Activated T-helper 1 cell treated with anti-CD3 and anti-CD28 coated beads, Interleukin-2, amount 50 U/mL, for 16 hours (primary cell): ENCODE measurements at places on chromosomes 12 and 14.
A peak's percentile ranks its signal among the peaks of the same experiment; 100 is the strongest.

DNA sequence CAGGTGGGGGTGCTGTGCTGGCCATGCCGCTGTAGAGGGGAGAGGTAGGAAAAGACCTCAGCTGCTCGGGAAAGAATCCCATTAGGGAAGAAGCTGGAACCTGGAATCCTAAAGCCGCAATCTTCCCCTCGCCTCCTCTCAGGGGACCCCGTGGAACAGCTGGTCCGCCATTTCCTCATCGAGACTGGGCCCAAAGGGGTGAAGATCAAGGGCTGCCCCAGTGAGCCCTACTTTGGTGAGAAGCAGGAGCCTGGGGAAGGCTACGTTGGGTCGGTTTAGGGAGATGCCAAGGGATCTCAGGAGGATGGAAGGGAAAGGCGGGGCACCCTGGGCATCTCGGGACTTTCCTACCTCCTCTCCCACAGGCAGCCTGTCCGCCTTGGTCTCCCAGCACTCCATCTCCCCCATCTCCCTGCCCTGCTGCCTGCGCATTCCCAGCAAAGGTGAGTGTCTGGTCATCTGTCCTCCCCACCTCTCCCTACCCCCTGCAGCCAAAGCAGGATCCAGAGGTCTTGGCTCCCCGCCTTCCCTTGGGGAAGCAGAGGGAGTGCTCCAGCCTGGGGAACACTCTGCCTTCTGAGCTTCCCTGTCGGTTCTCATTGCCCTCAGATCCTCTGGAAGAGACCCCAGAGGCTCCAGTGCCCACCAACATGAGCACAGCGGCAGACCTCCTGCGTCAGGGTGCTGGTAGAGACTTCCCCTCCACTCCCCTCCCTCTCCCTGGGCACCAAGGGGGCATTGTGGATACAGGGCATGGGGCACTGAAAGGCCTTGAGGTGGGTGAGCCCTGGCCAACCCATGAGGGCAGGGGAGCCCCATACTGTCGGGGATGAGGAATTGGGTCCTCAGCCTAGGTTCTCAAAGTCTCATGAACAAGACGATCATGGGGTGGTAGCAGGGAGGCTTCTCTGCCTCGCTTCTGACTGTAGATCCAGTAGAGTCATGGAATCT lies 12.4 kb downstream of the TNS2 start:
- no peak for DNase-seq

- no peak for DNase-seq
Measured at GRCh38 chr12:92439420-92439805, 263.4 kb upstream of the PLEKHG7 start.

- DNase-seq: no peak
Measured at GRCh38 chr12:75477137-75477536, 3.4 kb upstream of the GLIPR1 start.

DNA sequence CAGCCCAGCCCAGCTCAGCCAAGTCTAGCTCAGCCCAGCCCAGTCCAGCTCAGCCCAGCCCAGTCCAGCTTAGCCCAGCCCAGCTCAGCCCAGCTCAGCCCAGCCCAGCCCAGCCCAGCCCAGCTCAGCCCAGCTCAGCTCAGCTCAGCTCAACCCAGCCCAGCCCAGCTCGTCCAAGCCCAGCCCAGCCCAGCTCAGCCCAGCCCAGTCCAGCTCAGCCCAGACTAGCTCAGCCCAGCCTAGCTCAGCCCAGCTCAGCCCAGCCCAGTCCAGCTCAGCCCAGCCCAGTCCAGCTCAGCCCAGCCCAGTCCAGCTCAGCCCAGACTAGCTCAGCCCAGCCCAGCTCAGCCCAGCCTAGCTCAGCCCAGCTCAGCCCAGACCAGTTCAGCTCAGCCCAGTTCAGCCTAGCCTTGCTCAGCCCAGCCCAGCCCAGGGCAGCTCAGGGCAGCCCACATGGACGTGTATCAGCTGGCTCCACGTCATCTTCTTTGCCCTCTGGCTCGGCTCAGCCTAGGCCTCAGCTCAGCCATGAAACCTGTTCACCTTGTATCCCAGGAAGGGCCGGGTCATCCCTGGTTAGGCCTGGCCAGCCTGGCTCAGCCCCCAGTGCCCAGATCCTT lies 185.6 kb downstream of the TMEM121 start:
- DNase-seq: no peak

GRCh38 chr12:64810831-64811230 lies 13.6 kb upstream of the TBC1D30 start:
- no peak for DNase-seq

DNA sequence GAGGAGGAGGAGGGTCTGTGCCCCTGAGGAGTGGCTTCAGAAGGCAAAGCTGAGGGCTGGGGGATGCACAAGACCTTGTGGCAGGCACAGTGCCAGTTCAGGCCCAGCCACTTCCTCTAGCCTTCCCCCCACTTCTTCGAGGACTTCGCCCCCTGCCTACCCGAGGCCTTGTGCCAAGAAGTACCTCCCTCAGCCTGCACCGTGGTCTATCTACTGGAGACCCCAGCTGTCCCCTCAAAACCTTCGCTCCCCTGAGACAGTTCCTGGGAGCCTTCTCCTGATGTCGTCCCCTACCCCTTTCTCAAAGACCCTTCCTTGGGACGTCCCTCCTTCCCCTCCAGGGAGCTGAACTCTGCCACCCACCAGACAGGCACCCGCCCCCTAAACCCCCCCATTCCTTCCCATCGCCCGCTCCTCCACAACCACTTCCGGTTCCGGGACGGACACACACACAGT lies 604 bp downstream of the ZNF384 start:
- DNase-seq: no peak

DNA sequence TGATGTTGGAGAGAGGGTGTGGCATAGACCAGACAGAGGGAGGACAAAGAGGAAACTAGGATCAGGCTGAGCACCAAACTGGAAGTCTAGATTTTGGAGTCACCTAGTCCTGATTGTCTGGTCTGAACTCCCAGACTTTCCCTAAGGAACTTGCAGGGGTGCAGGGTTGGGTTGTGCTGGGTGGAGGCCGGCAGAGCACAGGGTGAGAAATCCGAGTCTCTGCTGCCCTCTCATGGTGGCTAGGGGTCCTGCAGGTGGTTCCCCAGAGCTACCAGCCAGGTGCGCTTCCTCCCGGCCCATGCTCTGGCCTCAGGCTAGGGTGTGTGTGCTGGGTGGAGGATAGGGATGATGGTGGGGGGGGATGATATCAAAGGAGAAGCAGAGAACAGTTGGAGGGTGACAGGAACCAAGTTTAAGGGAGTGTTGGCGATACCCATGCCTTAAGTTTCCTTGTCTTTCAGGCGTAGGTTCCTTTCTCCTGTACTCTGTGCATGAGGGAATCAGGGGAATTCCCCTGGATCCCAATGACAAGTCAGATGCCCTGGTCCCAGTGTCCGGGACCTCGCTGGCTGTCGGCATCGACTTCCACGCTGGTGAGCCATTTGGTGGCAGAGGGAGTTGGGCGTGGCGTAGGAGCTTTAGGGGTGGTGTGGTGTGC lies 33.5 kb upstream of the NXPH4 start:
- DNase-seq: peak; percentile 69

- no peak for DNase-seq
Measured at GRCh38 chr12:3996322-3996721, 123.1 kb upstream of the PARP11 start.

DNA sequence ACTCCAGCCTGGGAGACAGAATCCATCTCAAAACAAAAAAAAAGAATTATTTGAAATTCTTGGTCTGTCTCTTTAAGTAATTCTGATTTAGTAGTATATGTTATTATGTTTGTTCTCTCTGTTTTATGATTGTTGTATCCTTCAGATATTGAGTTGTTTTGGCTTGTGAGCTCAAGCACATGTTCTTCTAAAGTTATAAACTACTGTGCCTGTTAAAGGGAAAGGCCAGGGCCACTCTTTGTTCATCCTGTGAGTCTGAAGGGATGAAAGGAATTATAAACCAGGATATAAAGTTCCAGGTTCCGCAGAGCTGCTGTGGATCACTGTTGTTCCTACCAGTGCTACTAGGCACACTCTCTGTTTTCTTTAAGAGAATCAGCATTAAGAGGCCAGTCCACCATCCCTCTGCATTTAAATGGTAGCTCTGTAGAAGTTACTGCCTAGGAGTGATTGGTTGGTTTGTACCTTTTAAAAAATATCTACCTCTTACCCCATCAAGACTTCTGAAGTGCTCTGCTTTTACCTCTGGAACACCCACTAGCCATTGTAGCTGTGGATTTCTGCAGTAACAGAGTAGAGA lies 14.1 kb downstream of the TMTC3 start:
- no peak for DNase-seq

GRCh38 chr12:4720637-4720995 lies 416 bp downstream of the GALNT8 start:
- DNase-seq: no peak

GRCh38 chr14:100788517-100788916 lies 37.4 kb upstream of the MEG3 start:
- DNase-seq: no peak

GRCh38 chr14:100333827-100334226 lies 10.7 kb downstream of the SLC25A47 start:
- DNase-seq: no peak

DNA sequence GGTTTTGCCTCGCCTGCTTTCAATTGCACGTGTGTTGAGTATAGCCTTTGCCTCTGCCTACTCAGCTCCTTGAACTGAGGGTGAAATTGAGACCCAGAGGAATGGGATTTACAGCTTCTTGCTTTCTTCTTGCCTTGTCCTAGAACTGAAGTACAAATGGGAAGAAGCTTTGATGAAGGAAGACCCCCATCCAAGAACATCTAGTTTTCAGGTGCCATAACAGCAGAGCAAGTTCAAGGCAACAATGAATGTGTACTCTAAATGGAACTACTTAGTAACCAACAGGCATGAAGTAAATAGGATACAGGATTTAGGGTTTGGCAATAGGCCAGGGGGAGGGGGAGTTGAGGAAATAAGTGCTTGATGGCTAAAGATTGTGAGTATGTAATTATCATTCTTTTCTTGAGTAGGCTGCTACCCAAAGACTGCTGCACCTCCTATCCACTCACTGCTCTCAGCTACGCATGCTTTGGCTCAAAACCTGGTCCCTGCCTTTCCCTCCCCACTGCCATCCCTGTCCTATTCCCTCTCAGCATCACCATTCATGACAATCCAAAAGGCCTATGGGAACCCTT lies 2.1 kb downstream of the GPX2 start:
- DNase-seq: no peak

DNA sequence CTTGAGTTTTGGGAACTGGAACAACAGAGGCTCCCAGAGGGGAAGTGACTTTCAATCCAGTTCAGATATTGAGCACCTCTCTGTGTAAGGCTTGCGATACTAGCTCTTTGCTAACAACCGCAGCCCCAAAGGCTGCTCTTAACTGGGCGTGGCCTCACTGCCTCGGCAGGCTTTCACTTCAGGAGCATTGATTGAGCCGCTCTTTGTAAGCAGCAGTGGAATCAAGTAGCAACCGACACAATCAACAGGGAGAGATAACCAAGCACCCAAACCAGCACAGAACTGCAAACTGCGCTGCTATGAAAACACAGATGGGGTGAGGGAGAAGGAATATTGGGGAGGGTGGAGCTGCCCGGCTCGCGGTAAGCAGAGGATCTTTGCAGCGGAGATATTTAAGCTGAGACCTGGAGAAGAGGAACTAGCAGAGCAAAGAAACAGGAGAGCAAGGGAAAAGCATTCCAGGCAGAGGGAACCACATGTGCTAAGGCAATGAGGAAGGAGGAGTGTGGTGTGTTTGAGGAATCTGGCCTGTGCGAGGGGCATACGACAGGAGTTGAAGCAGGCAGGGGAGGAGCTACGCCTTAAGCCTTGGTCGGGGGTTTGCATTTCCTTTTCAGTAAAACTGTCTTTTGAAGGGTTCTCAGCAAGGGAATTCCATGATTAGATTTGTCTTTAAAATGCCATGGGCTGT lies 17.3 kb upstream of the YY1 start:
- peak; percentile 45 for DNase-seq

DNA sequence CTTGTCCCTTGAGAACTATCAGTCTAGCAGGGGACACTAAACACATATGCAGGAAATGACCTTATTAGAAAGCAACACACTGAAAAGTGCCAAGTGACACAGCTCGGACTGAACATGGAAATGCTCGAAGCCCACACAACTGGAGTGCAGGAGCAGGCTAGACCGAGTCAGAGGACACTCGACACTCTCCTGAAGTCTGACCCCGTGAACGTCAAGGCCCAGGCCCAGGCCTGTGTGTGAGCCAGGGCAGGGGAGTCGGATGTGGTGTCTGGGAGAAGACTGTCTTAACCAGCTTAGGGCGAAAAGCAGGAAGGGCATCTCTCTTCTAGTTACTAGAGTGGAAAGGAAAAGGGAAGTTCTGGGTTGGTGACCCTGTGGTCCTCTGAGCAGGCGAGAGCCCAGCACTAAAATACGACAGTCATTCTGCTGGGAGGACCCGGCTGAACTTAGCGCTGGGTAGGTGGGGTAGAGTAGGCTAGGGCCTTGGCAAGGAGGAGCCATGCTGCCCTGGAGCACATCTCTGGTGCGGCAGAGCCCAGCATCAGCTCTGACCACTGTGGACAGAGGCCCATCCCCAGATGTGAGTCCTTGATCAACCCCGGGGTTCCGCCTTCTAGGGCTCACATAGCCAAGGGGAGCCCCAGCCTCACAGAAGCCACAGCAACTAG lies 93.0 kb downstream of the NTF3 start:
- DNase-seq: no peak

GRCh38 chr12:552466-552865 lies 92.7 kb downstream of the B4GALNT3 start:
- no peak for DNase-seq

- DNase-seq: no peak
Measured at GRCh38 chr12:51593539-51593938, 2.5 kb downstream of the SCN8A start.

- DNase-seq: no peak
Measured at GRCh38 chr12:69658203-69658602, 40.9 kb downstream of the BEST3 start.

DNA sequence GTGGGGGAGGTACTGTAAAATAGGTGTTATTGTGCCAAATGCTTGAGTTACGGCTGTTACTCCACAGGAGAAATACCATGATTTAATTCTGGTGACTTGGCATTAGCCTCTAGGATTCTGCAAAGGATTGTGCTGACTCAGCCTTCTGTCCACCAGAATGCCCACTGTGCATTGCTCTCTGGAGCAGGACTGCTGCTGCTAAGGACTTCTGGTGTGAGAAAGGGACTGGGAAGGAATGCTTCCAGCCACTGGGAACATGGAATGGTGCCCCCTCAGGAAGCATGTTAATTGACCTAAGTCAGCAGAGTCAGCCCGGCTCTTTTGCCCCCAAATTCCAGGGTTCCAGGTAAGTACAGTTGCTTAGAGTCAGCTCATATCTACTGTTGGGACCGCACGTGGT lies 32.9 kb downstream of the ZFHX2 start:
- DNase-seq: no peak

GRCh38 chr14:103872481-103873113 lies 25.2 kb upstream of the PPP1R13B start:
- no peak for DNase-seq

DNA sequence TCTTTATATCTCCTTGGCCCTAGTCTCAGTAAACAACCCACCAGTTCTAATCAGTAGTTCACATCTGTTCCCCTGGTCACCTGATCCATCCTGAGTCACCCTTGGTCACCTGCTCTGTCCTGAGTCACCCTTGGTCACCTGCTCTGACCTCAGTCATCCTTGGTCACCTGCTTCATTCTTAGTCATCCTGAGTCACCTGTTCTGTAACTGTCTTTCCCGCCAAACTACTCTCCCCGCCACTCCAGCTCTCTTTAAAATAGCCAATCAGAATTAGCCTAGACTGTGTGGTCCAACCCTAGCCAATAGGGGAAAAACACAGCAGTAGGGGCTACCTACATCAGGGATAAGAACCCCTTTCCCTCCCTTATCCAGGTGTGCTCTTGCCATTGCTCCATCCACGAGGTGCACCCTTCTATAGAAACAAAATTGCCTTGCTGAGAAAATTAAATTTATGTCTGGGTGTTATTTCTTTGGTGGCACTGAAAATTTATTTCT lies 245.4 kb upstream of the DIO3 start:
- DNase-seq: no peak
